Stimulated activated CD4-positive, alpha-beta T cell treated with anti-CD3 and anti-CD28 coated beads, TNF-alpha, amount 100 ng/mL, for 1 hour (primary cell): ENCODE measurements at places on chromosomes 7 and 10.

- DNase-seq: no peak
Measured at GRCh38 chr10:28920091-28920490, 242.8 kb downstream of the BAMBI start.

GRCh38 chr7:105345725-105346124 lies 43.0 kb downstream of the SRPK2 start:
- DNase-seq: no peak

DNA sequence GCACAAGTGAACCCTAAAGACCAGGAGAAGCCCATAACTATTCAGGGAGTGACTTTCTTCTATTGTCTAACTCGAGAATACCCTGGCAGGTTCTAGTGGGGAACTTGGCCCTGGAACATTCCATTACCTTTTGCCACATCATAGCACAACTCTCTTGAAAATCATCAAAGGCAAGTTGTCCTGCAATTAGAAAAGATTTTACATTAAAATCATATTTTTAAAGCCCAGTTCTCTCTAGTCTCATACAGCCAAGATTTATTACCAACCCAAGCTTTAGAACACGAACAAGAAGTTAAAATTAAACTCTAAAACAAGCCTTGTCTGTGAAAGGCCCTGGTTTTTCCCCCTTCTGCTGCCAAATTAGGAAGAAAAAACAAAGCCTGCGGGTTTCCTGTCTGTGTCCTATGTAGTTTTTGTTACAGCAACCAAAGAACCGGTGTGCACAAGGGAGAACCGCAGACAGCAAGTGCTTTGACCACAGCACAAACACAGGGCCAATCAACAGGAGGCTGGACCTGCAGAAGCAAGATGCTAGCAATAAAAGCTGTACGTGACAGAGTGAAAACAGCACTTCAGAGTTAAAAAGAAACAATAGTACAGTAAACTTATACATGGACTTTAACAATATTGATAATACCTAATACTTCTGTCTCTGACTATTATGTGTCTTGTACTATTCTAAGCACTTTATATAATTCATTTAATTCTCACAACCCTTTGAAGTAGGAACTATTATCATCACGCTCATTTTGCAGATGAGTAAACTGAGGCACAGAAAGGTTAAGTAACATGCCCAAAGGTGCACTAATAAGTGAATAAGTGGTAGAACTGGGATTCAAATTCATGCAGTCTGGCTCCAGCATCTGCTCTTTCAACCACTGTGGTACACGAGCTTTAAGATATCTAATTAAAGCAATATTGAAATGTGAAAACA lies 65.8 kb downstream of the STK17A start:
- no peak for DNase-seq

DNA sequence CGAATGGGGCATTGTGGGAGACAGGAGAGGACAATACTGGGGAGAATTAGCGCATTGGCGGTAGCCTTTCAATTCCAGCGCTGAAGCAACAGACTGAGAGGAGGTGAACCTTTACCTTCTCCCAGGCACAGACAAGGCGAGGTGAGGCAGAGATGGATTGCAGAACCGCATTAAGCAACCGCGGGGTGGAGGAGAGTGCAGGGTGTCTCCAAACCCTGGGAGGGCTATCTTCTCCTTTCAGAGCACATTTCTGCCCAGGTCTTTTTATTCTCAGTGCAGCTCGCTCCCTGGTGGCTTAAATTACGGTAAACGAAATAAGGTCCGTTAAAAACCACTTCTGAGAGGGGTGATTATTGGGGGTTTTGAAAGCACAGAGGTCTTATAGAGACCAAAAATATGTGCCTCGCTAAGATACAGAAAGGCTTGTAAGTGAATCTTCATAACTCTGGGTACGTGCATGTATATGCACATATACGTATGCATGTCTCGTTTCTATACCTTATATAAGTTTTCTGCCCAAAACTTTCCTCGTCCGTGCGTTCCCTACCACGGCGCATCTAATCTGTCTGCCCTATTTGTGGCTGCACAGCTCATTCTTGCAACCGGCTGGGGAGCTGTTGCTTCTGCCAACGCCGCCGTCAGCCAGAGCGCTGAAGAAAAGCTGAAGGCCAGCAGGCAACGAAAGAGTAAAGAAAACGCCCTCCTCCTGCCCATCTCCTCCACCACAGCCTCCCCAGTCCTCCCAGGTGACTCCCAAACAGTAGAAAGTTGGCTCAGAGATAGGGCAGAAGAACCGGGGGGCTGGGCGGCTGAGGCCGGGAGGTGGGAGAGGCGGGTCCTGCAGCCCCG lies 895 bp upstream of the ZNF804B start:
- DNase-seq: no peak

- no peak for DNase-seq
Measured at GRCh38 chr7:128939861-128940410, 2.2 kb downstream of the IRF5 start.

GRCh38 chr10:49099046-49099445 lies 16.3 kb downstream of the VSTM4 start:
- no peak for DNase-seq

- DNase-seq: no peak
Measured at GRCh38 chr7:132368246-132368900, 207.9 kb downstream of the PLXNA4 start.

DNA sequence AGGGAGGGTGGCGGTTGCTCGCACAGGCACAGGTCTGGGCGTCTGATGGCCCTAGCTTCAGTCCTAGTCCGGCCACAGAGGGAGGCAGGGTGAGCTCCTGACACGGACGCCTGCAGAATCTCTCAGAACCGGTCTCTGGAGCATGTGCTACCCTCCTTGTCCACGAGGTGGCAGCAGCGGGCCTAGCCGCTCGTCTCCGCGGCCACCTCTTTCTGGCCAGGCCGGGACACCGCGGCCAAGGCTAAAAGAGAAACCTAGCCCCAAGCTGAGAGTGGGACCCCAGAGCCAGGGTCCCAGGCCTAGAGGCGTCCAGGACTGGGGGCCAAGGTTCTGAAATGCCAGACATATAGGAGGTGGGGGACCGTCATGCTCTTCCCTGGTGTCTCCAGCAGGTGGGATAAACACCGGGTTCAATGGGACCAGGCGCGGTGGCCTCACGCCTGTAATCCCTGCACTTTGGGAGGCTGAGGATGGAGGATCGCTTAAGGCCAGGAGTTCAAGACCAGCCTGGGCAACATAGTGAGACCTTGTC lies 3.2 kb upstream of the LAT2 start:
- DNase-seq: no peak

- DNase-seq: no peak
Measured at GRCh38 chr10:121675344-121675743, 77.1 kb upstream of the FGFR2 start.

GRCh38 chr7:78329001-78329655 lies 530.6 kb downstream of the PHTF2 start:
- DNase-seq: no peak

GRCh38 chr10:63919575-63920279 lies 398.5 kb downstream of the REEP3 start:
- no peak for DNase-seq

DNA sequence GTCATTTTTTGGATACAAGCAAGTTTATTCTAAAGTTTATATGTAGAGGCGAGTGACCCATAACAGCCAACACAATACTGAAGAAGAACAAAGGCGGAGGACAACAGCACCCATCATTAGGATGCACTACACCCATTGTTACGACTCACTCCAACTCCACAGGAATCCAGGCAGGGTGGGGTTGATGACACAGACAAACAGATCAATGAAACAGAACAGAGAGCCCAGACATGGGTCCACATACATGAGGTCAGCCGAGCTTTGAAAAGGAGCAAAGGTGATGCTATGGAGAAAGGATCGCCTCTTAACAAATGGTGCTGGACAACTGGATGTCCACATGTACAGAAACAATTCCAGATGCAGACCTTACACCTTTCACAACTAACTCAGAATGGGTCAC lies 426.4 kb downstream of the PTPRN2 start:
- DNase-seq: no peak

DNA sequence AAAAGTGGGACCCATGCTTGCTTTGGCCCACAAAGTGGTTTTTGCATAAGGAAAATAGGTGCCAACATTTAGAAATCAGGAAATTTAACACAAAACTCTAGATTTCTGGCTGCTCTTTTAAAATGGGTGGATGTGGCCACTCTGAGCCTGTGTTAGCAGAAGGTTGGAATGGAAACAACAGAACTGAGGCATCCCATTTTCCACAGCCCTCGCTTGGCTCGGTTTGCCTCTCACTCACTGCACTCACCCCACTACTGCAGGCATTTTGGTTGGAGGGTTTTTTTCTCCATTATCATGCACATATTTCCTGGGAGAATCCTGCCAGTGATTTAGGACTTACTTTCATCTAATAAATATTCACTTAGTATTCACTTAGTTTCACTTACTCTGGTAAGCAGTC lies 178.9 kb downstream of the BICC1 start:
- no peak for DNase-seq

- DNase-seq: no peak
Measured at GRCh38 chr10:61157182-61157581, 213.2 kb upstream of the RHOBTB1 start.

- DNase-seq: no peak
Measured at GRCh38 chr7:29511337-29511736, 52.3 kb upstream of the PRR15 start.
